Activated naive CD8-positive, alpha-beta T cell treated with anti-CD3 and anti-CD28 coated beads, Interleukin-2, amount 10 ng/mL, durations not matched to agents 7 days and 5 days (primary cell): ENCODE measurements at places on chromosomes 7 and 10.
A peak's percentile ranks its signal among the peaks of the same experiment; 100 is the strongest.

DNA sequence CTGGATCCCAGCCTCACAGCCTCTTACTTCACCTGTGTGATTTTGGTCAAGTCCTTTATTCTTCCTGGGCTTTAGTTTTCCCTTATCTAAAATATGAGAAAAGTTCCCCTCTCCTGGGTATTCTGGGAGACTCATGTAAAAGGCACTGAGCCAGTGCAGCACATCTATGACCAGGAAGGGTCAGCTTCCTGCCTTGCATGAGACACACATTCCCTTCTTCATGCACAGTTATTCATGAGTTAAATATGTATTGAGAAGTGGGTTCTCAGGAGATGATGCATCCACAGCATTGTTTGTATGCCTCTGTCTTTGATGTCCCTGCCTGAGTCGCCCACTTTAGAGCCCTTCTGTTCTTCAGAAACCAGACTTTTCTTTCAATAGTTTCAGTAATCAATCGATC is 33.3 kb downstream of the EGFR start:
- DNase-seq: no peak

- DNase-seq: no peak
Observed at GRCh38 chr10:49678827-49679479, 498 bp upstream of the C10orf53 start.

GRCh38 chr7:112298543-112299100 is 92.1 kb downstream of the ZNF277 start:
- no peak for DNase-seq

DNA sequence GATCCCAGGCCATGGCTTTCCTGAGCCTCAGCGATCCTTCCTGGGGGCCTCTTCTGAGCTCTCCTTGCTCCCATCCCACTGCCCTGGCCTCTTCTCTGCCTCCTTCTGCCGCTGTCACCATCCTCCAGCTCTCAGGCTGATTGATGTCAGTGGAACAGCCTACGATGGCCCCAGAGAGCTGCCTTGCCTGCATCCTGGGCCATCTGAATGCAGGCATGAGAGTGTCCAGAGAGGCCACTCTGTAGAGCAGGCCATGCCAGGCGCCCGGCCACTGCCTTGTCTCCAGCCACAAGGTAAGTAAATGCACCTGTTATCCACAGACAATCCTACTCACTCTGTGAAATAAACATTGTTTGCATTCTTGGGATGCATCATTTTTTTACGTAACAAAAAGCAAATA is 171.4 kb upstream of the PPP2R2D start:
- DNase-seq: no peak

DNA sequence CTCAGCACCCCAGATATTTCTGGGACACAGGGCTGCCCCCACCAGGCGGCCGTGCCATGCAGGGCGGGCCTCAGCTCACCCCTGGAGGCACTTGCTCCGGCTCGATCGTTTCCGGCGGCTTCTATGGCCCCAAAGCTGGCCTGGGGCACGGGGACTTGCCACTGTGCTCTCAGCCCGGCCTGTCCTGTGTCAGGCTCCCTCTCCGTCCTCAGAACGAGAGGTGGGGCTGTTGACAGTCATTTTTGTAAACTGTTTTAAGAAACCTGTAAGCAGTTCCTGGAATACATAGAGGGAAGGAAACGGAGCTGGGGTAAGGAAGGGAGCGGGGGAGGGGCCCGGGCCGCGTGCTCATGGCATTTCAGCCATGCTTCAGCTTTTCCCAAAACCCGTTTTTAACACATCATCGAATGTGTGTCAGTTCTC is 30.7 kb upstream of the PRKAR1B start:
- DNase-seq: no peak

DNA sequence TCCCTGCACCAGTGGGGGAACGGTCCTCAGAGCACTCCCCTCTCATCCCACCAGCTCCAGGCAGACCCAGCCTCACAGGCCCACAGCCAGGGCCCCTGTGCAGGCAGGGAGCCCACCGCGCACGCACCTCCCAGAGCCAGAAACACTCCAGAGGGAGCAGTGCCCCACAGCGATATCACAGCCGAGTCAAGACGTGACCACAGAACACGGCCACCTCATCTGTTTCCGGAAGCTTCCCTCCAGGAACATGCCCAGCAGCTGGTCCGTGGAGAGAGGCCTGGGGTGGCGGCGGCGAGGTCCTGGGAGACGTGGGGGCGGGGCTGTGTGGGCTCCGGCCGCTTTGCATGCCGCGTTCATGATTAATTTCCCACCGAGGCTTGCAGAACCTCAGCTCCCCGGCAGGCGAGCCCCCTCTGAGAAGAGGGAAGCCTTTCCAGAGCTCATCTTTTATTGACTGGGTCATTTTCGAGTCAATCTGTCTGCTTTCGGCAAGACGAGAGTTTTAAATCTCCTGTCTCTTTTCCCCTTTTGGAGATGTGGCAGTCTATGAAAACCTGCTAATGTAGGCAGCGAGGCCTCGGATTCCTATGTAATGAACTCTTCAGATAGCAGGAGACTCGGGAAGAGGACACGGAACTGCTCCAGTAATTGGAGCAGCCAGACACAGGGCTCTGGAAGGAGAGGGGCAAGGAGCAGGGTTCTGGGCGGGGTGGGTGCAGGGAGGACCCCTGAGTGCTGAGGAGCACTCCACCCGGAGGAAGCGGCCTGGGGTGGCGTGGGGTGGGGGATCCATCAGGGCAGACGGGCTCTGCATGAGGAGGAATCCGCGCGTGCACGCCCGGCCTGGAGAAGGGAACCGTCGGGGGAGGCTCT is 242.8 kb downstream of the ELFN1 start:
- DNase-seq: no peak

GRCh38 chr10:12790270-12790669 is 211.2 kb downstream of the CCDC3 start:
- no peak for DNase-seq

DNA sequence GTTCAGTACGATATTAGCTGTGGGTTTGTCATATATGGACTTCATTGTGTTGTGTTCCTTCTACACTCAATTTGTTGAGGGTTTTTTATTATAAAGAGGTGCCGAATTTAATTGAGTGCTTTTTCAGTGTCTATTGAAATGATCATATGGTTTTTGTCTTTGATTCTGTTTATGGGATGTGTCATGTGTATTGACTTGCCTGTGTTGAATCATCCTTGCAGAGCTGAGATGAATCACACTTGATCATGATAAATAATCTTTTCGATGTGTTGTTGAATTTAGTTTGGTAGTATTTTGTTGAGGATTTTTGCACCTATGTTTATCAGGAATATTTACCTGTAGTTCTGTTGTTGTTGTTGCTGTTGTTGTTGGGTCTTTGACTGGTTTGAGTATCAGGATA is 39.8 kb downstream of the ATOH7 start:
- no peak for DNase-seq

GRCh38 chr7:56081626-56082340 is 11.0 kb downstream of the PHKG1 start:
- DNase-seq: peak; percentile 20

- no peak for DNase-seq
Observed at GRCh38 chr7:603152-603951, 83.7 kb upstream of the PDGFA start.

- no peak for DNase-seq
Observed at GRCh38 chr10:26858707-26859034, 2.1 kb downstream of the ABI1 start.

DNA sequence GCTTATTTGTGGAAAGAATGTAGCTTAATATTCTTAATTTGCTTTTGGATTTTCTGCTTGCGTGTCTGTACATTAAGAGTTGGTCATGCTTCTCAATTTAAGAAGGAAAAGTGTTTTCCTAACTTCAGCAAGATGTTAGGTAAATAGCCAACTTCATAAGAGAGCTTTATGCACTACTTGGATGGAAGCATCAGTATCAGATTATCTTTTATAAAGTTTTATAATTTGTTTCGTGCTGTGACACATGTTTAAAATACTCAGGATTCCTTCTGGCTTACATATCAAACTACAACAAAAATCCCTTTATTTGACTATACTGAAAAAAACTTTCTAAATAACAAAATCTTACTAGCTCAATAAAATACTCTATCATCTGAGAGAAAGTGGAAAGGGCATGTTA is 34.8 kb upstream of the AGR2 start:
- DNase-seq: no peak

DNA sequence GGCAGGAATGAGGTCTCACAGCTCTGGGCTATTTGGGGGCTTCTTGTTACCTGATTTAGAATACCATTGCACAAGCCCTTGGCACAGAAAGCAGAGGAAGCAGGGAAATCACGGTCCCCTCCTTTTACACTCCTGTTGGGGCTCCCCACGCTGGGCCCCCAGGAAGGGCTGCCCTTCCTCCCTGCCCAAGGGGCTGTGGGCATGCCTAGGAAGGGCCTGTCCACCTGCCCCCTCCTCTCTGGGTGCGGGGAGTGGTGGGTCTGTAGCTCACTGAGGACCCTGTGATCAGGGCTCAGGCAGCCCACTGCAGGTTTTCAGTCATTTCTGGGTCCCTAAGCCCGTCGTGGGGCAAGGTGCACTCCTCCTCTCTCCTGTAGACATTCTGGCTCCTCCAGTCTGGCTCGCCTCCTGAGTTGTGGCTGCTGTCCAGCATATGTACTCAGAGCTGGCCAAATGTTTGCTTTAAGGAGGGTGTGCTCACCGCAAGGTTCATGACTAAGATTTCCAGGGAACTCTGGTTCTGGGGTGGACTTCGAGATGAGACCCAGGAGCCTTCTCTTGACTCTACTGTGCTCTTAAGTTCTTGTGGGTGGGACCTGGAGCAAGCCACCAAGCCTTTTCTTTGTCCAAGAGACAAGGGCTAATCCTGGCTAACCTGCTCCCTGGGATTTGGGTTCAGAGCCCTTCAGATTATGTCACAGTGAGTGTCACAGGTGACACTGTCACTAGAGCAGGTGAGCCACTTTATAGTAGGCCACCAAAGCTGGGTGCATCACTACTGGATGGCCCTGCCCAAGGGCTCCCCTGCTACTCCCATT is 56.0 kb downstream of the TACR2 start:
- DNase-seq: no peak

- DNase-seq: no peak
Observed at GRCh38 chr7:128920913-128921582, 10.5 kb upstream of the KCP start.

DNA sequence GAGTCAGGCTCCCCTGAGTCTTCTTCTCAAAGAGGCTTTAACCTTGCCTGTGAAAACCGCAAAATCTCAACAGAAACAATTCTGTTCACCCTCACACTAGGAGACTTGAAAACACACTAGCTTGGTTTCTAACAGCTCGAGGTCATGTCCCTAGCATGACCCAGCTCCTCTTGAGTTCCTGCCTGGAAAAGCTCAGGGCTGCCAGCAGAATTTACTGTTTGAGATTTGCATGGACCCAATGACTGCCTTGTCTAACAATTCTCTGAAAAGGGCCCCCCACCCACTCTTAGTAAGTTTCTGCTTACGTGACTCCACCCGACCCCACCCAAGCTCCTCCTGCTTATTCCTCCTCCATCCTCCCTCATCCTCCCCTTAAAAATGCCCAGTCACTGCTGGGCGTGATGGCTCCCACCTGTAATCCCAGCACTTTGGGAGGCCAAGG is 85.1 kb upstream of the KMT2C start:
- no peak for DNase-seq

DNA sequence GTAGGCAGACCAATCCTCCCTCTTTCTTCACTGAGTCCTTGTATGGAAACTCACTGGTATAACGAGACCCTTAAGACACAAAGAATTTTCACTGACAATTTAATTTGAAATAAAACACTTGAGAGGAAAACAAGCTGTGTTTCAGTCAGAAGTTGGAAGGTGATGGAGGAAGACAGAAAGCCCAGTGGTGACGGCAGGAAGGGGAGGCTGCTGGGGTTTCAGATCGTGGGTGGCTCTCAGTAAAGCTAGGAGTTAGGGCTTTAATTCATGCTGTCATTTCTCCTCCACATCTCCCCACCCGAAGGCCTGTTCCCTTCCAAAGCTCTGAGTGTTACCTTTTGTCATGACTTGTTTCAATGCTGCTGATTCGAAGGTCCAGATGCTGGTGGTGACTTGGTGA is 605.2 kb upstream of the DPP6 start:
- DNase-seq: no peak

GRCh38 chr10:8633909-8634308 is 579.4 kb downstream of the GATA3 start:
- DNase-seq: no peak

DNA sequence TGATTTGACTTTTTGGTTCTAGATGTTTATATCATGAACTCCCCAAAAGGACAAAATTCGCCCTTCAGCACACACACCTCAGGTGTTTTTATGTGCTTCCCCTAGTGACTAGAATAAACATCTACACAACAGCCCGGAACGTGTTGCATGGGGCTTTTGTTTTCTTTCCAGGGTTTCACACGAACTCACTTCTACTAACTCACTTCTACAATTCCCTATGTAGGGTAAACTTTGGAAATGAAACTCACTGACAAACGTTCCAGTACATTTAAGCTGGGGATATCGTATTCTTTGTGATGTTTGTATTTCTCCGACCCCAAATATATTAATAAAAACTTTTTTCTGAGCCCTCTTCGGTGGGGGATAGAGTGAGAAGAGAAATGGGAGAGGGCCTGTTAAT is 1.4 kb downstream of the TRA2A start:
- DNase-seq: no peak

GRCh38 chr10:123993534-123994416 is 99.6 kb downstream of the CHST15 start:
- DNase-seq: no peak

GRCh38 chr7:111855161-111855841 is 293.0 kb upstream of the IMMP2L start:
- DNase-seq: no peak

GRCh38 chr7:33888166-33888565 is 17.2 kb upstream of the BMPER start:
- DNase-seq: no peak

DNA sequence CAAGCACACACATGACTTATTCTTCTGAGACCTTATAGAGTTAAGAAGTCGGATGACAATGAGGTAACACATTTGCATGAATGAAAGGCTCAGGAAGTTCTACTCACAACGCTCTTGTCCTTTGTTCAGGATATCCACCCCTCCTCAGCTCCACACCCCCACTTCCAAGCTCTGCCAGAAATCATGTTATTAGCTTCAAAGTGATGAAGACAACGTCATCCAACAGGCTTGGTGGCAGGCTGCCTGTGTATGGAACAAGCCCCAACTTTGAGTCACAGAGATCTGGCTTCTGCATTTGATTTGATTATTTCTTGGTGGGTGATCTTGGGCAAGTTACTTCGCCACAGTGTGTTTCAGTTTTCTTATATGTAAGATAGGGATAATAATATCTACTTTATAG is 12.4 kb upstream of the BMPER start:
- no peak for DNase-seq

- DNase-seq: no peak
Observed at GRCh38 chr10:70715853-70716795, 43.8 kb downstream of the ADAMTS14 start.

- DNase-seq: no peak
Observed at GRCh38 chr7:84021292-84021908, 173.2 kb downstream of the SEMA3A start.

- no peak for DNase-seq
Observed at GRCh38 chr7:107785170-107785569, 17.9 kb downstream of the SLC26A3 start.

GRCh38 chr7:130394421-130395195 is 14.3 kb downstream of the CPA1 start:
- peak; percentile 44 for DNase-seq

GRCh38 chr10:106450966-106451365 is 713.5 kb downstream of the SORCS1 start:
- no peak for DNase-seq

- no peak for DNase-seq
Observed at GRCh38 chr10:129079705-129080104, 387.3 kb upstream of the MGMT start.
